ENCODE measurements at places on chromosomes 4 and X. TPM values are rescaled to one million over a fixed set of nuclear protein-coding genes. Genes with fewer than 3 reads are reported as not detected.

The SLC16A2 gene
- total RNA-seq = 24.5 TPM

The CLNK gene
- total RNA-seq = not detected

The ARAP2 gene
- total RNA-seq = 78.2 TPM

The PRR27 gene
- not detected for total RNA-seq

The CXCL8 gene
- 0.23 TPM for total RNA-seq

The PAGE5 gene
- not detected for total RNA-seq

The CD38 gene
- 8.1 TPM for total RNA-seq

The ACE2 gene
- not detected for total RNA-seq

The HPSE gene
- total RNA-seq = 2.1 TPM

The MTMR8 gene
- total RNA-seq = 7.2 TPM

The GSX2 gene
- total RNA-seq = 3.2 TPM

The CSAG3 gene
- not detected for total RNA-seq

All from diencephalon (tissue), 1 donor.